ENCODE measurements at places on chromosomes 3 and 15. TPM values are rescaled to one million over a fixed set of nuclear protein-coding genes. Genes with fewer than 3 reads are reported as not detected.

Gene FBLN2
- 663 TPM for total RNA-seq

Gene IQCF5
- not detected for total RNA-seq

Gene CNTN3
- total RNA-seq = 3.6 TPM

DNA sequence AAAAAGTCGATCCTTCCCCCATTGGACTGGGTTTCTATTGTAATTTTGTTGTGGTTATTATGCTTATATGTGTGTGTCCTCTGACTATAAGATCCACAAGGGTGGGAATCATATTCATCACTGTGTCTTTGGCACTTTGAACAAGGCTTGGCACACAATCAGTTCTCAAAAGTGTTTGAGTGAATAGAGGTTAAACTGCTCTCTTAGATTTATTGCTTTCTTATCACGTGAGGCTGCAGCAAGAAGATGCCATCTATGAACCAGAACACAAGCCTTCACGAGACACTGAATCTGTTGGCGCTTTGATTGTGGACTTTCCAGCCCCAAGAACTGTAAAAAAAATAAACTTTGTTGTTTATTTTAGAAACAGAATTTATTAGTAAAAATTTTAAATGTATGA lies 295.0 kb upstream of the MDFIC2 start:
- DNase-seq = no peak
- H3K36me3 ChIP-seq = no peaks in the 10 kb centered on the region
- no peaks in the 10 kb centered on the region for H3K27me3 ChIP-seq
- H3K4me1 ChIP-seq = no peaks in the 10 kb centered on the region
- no peak overlapping the region for H3K27ac ChIP-seq

DNA sequence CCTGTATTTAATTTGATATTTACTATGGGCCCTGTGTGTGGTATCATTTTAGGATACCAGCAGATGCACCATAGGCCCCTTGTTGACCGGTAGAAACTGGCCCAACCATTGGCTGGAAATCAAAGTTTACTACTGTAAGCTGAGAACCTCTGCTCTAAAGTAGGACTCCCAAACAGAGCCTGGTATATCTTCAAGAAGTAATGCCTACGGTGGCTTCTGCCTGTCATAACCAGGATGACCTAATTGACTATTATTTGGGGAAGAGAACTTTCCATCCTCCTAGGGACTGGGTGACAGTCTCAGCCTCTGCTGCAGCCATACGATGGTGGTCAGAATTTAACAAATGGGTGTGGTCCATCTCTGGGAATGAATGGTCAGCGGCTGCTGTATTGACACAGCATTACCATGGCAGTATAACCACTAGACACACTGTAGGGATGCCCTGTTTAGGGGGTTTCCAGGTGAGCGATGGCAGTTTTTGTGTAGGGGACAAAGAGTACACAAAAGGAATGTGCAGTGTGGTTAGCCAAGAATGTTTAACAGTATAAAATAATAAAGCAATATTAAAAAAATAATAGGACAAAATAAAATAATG lies 37.3 kb downstream of the RARB start:
- no peak for DNase-seq
- H3K4me1 ChIP-seq = no peaks in the 10 kb centered on the region
- no peaks in the 10 kb centered on the region for H3K36me3 ChIP-seq
- H3K4me3 ChIP-seq = no peak overlapping the region
- no peaks in the 10 kb centered on the region for H3K27me3 ChIP-seq

DNA sequence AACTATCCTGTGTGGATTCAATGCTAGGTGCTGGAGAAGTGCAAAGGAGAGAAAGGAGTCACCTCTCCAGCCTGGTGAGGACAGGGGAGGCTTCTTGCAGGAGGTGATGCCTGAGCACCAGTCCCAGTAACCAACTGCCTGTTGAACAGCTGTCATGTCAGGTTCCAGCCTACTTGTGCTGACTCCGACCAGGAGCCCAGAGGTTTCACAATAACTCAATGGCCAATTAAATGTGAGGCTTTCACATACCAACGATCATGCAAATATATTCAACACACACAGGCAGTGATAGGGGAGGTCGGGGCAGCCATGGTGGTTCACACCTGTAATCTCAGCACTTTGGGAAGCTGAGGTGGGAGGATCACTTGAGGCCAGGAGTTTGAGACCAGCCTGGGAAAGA lies 7.7 kb downstream of the SORD start:
- no peaks in the 10 kb centered on the region for H3K27me3 ChIP-seq
- no peak overlapping the region for H3K4me3 ChIP-seq
- no peaks in the 10 kb centered on the region for H3K4me1 ChIP-seq
- DNase-seq = no peak

GRCh38 chr15:98289747-98290146 lies 329.2 kb downstream of the ARRDC4 start:
- H3K4me1 ChIP-seq = no peaks in the 10 kb centered on the region
- DNase-seq = no peak
- H3K27ac ChIP-seq = no peak overlapping the region
- no peak overlapping the region for H3K4me3 ChIP-seq
- H3K27me3 ChIP-seq = peaks cover 44% of the 10 kb centered on the region

DNA sequence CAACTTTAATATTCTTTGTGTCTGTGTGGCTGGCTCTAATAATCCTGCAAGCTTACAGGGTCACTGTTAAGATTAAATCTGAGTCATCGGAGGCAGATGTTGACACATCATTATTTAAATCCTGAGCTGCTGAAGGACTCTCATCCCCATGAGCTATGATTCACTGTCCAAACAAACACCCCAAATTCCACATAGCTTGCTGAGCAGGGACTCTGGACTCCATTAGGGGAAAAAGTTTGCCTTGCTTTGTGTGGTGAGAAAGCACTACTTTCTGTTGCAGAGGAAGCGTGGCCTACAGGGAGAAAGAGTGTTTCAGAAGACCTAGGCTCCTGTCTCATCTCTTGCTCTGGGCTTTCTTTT lies 213.7 kb downstream of the PDCD6IP start:
- H3K27me3 ChIP-seq = no peaks in the 10 kb centered on the region
- H3K27ac ChIP-seq = no peak overlapping the region
- no peaks in the 10 kb centered on the region for H3K36me3 ChIP-seq
- H3K4me3 ChIP-seq = no peak overlapping the region

DNA sequence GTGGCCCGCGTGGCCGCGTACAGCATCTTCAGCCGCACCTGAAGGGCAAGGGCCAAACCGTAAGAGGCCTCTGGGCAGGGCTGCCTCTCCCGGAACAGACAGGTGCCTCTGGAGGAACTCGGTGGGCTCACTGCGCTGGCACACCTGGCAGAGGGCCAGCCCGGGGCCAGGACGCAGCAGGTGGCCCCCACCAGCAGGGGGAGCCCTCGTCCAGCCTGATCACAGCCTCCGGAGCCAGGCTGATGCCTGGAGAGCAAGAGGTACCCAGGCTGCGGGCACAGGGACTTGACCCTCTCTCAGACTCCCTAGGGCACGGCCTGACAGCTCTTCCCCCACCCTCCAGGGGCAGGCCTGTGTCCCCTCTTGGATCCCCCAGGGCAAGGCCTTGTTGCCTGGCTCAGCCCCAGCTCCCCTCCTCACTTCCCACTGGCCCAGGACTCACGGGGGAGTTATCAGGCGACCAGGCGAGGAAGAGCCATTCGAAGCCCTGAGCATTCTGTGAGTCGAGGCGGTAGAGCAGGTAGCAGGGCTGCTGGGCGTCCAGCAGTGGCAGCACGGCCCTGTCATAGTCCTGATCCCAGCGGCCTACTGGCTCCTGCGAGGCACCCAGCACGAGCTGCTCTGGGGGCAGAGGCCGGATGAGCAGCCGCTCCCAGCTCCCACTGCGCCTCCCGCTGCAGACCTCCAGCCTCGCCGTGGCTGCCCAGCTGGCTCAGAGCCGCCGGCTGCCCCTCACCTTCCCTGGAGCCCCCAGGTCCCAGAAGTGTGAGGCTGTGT lies 6.2 kb upstream of the TLR9 start:
- peaks cover 8% of the 10 kb centered on the region for H3K4me1 ChIP-seq
- peak; percentile 72 for DNase-seq
- H3K27ac ChIP-seq = peak overlapping the region; percentile 1
- H3K4me3 ChIP-seq = no peak overlapping the region

- no peaks in the 10 kb centered on the region for H3K27me3 ChIP-seq
- H3K4me1 ChIP-seq = peaks cover 7% of the 10 kb centered on the region
- peak overlapping the region; percentile 90 for H3K27ac ChIP-seq
- H3K4me3 ChIP-seq = no peak overlapping the region
Observed at GRCh38 chr15:62901909-62902546, 140.5 kb upstream of the TPM1 start.

DNA sequence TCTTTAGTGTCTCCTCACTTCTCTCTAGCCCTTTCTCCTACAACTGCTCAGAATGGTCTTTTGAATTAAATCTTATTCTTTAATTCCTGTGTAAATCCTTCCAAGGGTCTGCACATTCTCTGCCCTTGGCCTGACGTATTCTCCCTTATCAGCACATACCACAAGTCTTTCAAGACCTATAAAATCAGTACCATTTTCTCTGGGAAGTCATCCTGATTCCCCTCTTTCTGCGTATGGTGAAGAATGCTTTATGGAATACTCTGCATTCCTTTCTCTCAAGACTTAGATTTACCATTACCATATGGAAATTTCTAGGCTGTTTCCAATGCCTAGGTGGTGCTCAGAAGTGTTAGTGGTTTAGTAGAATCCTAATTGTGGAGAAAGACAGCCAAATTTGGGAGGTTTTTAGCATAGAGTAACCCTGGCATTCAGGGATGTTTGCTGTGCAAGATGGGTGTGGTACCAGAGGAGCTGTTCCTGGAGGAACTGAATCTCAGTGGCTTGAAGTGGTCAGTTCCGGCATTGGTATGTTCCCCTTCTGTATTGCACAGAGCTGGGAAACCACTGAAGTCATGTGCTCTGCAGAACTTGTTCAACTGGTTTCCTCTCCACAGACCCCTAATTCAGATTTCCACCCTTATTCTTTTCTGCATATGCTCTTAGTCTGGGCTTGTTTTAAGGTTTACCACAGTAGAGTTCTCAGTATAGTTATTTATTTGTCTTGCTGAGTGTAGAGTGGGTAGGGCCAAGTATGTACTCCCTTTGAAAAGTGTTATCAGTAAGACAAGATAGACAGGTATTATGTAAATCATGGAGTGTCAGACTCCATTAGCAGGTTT lies 24.5 kb downstream of the IQGAP1 start:
- peaks cover 34% of the 10 kb centered on the region for H3K4me1 ChIP-seq
- peak overlapping the region; percentile 84 for H3K27ac ChIP-seq
- no peaks in the 10 kb centered on the region for H3K27me3 ChIP-seq
- peak overlapping the region; percentile 24 for H3K4me3 ChIP-seq
- DNase-seq = peak; percentile 68
- H3K36me3 ChIP-seq = no peaks in the 10 kb centered on the region

GRCh38 chr3:18445401-18446148 lies 20.4 kb upstream of the SATB1 start:
- H3K36me3 ChIP-seq = no peaks in the 10 kb centered on the region
- DNase-seq = no peak
- peak overlapping the region; percentile 10 for H3K27ac ChIP-seq
- peaks cover 4% of the 10 kb centered on the region for H3K4me1 ChIP-seq
- no peaks in the 10 kb centered on the region for H3K27me3 ChIP-seq

- H3K27me3 ChIP-seq = no peaks in the 10 kb centered on the region
- no peak overlapping the region for H3K4me3 ChIP-seq
- DNase-seq = no peak
Observed at GRCh38 chr3:24505691-24506550, 11.3 kb upstream of the THRB start.

DNA sequence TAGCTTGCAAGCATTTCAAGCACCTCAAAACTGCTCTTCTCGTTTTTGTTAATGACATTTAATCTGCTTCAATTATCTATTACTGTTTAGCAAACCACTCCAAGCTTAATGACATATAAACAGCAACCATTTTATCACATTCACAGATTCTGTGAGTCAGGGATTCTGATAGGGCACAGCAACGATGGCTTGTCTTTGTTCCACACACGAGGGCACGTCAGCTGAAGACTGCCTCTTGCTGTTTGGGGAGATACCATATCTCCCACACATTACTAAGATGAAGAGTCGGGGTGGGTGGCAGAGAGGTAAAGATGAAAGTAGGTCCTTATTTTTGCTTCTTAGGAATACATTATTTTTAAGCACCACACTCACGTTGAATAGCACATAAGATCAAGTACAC lies 19.3 kb downstream of the CPOX start:
- no peak overlapping the region for H3K4me3 ChIP-seq
- H3K4me1 ChIP-seq = no peaks in the 10 kb centered on the region
- no peak for DNase-seq
- no peaks in the 10 kb centered on the region for H3K36me3 ChIP-seq

DNA sequence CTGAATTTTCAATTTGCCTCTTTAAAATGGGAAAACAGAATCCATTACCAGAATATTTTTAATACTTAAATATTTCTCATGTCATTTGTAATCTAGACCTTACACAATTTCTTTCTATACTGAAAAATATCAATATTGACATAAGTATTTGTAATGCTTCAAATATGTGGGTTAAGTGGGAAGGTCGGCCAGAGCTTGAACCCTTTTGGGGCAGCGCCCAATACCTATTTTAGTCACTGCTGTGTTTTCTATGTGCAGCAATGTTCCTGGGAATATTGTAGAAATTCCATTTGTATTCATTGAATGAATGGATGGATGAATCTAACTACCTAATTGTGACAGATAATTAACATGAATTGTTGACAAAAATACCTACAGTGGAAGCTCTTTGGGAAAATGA lies 459.7 kb upstream of the ZNF717 start:
- H3K27ac ChIP-seq = no peak overlapping the region
- no peak for DNase-seq
- no peaks in the 10 kb centered on the region for H3K4me1 ChIP-seq

DNA sequence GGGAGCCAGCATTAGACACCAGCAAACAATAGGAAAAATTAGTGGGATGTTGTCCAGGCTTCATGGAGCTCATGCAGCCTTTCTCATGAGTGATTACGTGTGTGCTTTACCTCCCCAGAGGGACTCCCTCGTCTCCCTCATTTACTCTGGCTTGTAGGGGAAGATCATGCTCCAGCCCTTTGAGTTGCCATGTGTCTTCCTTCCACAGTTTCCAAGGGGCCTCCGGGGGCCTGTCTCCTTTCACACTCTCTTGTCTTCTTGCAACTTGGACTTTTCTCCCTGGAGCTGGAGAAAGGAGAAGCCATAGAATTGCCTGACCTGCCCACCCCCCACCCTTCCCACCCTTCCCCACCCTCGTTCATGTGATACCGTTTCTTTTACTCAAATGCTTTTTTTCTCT lies 98.7 kb downstream of the FAM43A start:
- no peak for DNase-seq
- no peak overlapping the region for H3K4me3 ChIP-seq
- H3K4me1 ChIP-seq = no peaks in the 10 kb centered on the region
- H3K36me3 ChIP-seq = no peaks in the 10 kb centered on the region
- no peak overlapping the region for H3K27ac ChIP-seq
- H3K27me3 ChIP-seq = no peaks in the 10 kb centered on the region

All from breast epithelium (tissue), 4 donors.